Bronchial epithelial cell (primary cell): ENCODE measurements at places on chromosomes 7 and 10.

- no peak for DNase-seq
Measured at GRCh38 chr7:120480930-120481329, 208.0 kb downstream of the KCND2 start.

DNA sequence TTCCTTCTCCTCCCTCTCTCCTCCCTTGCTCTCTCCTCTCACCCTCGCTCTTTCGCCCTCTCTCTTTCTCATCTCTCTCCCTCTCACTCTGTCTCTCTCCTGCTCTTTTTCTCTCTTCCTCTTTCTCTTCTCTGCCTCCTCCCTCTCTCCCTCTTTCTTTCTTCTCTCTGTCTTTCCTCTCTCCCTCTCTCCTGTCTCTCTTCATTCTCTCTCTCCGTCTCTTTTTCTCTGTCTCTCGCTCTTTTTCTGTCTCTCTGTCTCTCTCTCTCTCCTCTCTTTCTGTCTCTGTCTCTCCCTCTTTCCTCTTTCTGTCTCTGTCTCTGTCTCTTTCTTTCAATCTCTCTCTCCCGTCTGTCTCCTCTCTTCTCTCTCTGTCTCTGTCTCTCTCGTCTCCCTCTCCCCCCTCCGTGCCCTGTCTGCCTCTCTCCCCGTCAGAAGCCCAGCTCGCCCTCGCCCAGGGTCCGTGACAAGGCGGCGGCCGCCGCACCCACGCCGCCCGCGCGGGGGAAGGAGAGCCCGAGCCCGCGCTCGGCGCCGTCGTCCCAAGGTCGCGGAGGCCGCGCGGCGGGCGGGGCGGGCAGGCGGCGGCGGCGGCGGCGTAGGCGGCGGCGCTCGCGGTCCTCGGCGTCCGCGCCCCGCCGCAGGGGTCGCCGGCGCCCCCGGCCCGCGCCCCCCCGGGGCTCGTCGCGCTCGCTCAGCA, 21.3 kb upstream of the HSPB1 start:
- DNase-seq = no peak

DNA sequence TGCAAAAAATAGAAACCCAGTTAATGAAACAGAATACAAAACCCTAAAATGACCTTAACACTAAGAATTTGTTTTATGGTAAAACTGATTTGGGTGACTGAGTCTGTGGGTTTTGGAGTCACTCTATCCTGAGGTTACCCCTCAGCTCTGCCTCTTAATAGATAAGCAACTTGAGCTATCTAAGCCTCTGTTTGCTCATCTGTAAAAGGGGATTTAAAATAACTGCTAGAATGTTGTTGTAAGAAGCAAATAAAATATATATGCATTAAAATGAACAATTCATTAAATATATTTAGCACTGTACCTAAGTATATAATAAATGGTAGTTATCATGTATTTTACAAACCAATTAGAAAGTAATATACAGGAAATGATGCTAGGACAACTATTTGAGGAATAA, 115.4 kb downstream of the CABCOCO1 start:
- no peak for DNase-seq

DNA sequence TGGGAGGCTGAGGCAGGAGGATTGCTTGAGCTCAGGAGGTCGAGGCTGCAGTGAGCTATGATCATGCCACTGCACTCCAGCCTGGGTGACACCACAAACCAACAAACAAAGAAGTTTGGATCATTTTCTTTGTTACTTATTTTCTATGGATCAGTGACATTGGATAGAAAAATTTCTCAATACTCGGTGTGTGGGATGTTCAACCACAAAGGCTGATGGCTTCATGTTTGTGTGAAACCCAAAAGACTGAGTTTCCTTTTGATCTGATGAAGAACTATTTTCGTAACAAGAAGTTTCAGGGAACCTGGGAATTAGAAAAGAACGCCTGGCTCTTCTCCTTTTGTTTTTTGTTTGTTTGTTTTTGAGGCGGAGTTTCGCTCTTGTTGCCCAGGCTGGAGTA, 104.0 kb downstream of the HOXA1 start:
- no peak for DNase-seq

DNA sequence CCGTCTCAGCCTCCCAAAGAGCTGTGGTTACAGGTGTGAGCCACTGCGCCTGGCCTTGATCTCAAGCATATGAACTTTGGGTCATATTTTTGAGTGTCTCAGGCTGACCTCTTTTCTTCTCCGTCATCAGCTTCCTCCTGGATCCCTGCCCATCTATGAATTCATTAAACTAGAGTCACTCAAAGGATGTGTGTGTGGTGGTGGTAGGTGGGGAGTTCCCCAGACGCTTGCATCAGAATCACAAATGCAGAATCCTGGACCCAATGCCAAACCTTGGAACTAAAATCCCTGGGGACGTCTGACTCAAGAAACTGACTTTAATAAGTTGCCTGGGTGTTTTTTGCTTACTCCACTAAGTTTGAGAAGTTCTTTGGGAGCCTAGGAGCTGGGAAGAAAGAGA, 6.7 kb upstream of the CREB5 start:
- DNase-seq = peak; percentile 98

DNA sequence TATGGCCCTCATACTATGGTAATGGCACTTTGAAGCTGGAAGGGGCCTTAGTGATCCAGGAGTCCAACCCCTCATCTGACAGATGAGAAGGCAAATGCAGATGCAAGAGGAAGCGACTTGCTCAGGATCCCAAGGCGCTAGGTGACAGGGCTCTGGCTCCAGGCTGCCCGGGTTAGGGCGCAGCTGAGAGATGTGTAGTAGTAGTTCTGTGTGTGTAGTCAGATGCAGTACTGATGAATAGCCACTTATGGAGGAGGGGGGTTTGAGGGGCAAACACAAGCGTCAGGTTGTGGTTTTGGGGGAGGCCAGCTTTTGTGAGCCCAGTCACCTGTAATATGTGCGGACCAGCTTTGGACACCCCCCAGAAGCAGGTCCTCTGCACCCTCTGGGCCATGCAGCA, 4.8 kb downstream of the ADRA2A start:
- DNase-seq = no peak

DNA sequence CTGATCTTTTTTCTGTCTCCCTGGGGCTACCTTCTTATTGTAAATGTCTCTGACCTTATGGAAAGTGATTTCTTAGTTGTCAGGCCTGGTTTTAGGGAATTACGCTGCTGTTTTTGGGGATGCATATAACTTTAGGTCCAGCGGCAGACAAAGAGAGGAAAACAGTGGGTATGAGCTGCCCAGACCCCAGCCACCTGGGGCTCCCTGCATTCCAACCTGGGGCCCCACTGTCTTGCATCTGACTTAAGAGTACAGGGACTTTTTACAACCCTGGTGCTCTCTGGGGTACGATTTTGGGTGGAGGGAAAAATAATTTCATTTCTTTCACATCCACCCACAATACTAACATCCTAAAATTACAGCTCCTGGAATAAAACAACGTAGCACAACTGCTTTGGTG, 119.4 kb downstream of the PRPF18 start:
- DNase-seq = no peak

DNA sequence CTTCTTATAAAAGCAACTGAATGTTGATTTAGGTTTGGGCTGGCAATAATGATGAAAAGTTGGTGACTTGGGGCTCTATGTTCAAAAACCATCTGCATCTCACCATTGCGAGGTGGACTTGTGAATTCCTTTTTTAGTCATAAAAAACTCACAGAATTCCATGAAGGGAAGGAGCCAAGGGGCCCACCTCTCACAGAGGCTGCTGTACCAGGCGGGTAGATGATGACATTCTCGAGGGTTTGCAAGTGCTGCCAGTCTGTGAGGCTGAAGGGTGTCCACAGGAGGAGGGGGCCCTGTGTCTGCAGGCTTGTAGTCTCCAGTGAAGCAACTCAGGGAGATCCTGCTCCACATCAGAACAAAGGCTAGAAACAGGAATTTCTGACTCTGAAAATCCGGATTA, 195.5 kb upstream of the ZNF32 start:
- no peak for DNase-seq

GRCh38 chr10:79149662-79150443, 81.1 kb downstream of the ZMIZ1 start:
- peak; percentile 63 for DNase-seq

DNA sequence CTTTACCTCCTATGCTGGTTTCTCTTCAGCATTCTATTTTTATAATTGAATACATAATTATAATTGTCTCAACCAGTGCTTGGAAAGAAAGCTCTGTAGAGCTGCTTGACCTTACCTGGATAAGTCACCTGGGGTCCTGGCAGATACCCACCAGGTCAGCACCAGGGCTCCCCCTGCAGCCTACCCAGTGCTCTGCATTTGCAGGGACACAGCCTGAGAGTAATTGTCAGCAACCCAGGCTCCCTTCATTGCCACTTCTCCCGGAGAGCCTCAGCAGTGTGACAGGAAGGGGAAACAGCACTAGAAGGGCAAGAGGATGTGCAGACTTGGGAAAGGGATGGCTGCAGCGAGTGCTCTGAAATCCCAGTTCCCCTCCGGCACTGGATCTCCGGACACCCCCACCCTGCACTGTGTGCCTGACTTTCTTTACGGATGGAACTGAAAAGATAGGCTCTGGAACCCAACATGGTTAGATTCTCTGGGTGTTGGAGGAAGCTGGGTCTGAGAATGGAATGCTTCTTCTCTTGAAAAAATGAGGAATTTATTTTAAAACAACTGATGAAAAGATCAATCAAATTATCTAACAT, 11.4 kb upstream of the PAX4 start:
- peak; percentile 21 for DNase-seq

DNA sequence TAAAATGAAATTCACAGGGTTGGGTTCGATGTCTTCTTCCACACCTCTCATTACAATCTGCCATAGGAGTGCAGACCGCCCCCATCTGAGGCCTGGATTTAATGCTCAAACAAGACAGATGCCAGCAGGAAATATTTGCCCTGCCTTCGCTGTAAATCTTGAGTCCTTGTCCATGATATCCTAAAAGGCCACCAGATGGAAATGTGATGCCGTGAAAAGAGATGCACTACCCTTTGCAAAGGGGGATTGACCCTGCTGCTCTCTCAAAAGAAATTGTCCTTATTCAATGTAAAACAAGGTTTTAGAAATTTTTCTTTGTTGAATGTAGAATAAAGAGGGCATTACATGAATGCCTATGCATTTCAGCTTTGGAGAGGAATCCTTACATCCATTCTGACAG, 37.5 kb downstream of the AGAP4 start:
- DNase-seq = no peak

GRCh38 chr10:15374156-15374555, 3.1 kb upstream of the FAM171A1 start:
- no peak for DNase-seq

GRCh38 chr10:122988501-122988900, 8.3 kb downstream of the PSTK start:
- peak; percentile 23 for DNase-seq

DNA sequence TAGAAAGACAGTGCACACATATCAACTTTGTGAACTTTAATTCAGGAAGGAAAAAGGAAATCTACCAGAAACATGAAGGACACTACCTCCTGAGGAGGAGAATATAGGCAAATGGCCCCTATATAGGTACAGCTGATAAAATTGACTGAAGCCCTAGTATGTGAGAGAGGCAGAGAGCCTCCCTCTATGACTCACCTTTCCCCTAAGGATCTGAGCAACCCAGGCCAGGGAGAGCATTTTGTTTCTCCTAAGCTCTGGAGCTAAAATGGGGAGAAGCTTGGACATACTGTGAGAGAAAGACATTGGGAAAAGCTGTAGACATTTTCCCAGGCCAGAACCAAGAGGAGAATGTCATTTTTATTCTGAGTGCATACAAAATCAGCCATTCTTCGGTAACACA, 303.5 kb downstream of the AHR start:
- DNase-seq = peak; percentile 38

DNA sequence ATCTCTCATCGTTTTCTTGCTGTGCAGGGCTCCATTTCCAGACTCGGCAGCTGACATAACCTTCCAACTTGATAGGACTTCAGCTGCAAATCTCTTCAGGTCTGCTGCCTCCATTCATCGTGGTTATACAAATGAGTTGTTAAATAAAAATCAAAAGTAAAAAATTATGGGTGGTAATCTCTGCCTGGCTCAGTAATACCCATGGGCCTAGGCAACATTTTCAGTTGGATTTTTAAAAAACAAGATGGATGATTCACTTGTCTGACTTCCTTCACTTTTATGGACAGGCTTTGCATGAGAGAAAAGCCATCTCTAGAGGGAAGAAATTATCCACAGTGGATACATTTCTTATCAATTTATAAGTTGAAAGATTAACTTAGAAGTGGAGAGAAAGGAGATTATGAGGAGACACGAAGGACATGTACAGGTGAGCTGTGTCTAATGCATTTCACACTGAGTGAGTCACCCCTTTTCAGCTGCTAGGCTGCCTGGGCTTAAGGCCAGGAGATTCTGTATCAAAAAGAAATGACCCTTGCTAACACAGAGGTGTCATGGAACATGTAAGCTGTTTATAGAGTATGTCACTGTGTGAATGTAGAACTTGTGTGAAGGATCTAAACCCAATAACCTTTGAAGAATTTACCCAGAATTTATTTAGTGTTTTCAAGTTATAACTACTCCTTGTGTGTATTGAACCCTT, 495.1 kb downstream of the AUTS2 start:
- DNase-seq = peak; percentile 46

DNA sequence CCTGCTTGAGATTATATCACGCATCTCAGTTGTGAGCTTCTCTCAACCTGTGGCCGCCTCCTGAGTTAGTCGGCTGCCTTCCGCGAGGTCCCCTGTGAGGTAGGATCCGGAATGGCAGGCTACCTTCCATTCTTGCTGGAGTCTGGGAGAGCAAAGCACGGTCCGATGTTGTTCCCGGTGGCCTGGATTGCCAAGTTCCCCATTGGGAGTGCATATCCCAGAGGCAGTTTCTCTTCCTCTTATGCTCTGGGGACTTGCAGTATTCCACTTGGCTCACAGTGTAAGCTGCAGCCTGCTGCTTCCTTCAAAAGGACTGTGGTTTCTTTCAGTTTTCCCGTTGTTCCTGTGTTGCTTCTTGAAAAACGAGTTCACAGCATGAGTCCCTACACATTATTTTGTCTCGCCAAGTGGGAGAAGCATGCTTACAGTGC, 225.4 kb upstream of the ZWINT start:
- DNase-seq = no peak

DNA sequence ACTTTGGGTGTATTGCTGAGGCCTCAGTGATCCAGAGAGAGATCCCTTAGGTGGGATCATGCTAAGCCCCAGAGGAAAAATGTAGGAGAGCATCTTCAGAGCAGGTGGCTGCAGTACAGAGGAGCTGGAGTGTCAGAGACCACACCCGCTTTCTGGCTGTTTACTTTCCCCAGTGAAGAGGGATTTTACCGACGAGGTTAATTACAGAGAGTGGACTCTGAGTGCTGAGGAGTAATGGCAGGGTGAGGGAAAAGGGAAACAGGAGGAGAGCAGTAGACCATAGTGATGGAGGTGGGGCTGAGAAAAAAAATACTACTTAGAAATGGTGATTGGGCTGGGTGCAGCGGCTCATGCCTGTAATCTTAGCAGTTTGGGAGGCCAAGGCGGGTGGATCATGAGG, 43.3 kb upstream of the HBP1 start:
- DNase-seq = no peak

DNA sequence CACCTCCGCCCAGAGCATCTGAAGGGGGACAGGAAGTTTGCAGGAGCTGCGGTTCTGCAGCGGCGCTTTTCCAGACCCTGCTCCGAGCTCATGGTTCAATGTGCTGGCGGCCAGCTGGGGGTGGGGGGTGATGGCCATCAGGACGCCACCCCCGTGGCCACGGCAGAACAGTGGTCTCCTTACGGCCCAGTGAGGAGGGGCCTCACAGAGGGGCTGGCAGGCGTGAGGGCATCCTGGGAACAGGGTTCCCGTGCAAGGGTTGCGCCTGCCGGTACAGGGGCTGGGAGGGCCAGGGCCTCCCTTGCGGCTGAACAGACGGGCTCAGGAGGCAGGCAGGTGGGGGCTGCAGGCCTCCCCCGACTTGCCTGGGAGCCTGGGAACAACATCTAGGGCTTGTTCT, 39.0 kb upstream of the GNA12 start:
- no peak for DNase-seq
